ENCODE measurements at places on chromosomes 5 and 9.

GRCh38 chr9:9054354-9054992 lies 1254.9 kb upstream of the DMAC1 start:
- no peak for DNase-seq

DNA sequence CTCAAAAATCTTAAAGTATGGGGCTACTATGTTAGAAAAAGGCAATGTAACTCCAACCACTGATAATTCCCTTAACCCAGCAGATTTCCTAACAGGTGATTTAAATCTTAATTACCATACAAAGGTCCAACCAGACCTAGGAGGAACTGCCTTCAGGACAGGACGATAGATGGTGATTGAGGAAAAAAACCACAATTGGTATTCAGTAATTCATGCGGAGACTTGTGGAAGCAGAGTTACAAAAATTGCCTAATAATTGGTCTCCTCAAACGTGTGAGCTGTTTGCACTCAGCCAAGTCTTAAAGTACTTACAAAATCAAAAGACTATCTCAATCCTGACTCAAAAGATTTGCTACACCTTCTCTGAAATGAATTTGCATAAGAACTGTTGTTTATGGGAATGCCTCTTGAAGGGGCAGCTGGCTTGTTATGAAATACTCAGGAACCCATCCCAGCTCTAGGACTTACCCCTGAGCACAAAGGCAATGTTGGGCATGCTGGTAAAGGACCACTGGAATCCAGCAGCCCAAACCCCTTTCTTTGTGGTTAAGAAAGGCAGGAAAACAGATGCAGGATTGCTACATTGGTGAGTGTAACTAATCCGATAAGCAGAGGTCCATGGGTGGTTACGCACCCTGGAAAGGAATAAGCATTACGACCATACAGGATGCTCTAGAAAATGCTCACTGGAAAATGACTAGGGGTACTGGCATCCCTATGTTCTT lies 26.7 kb upstream of the EPB41L4A start:
- no peak for DNase-seq

- DNase-seq = no peak
These were observed 36.2 kb downstream of the SH3PXD2B start for GRCh38 chr5:172417983-172418630.

GRCh38 chr9:16029046-16029615 lies 476.3 kb downstream of the CCDC171 start:
- no peak for DNase-seq

DNA sequence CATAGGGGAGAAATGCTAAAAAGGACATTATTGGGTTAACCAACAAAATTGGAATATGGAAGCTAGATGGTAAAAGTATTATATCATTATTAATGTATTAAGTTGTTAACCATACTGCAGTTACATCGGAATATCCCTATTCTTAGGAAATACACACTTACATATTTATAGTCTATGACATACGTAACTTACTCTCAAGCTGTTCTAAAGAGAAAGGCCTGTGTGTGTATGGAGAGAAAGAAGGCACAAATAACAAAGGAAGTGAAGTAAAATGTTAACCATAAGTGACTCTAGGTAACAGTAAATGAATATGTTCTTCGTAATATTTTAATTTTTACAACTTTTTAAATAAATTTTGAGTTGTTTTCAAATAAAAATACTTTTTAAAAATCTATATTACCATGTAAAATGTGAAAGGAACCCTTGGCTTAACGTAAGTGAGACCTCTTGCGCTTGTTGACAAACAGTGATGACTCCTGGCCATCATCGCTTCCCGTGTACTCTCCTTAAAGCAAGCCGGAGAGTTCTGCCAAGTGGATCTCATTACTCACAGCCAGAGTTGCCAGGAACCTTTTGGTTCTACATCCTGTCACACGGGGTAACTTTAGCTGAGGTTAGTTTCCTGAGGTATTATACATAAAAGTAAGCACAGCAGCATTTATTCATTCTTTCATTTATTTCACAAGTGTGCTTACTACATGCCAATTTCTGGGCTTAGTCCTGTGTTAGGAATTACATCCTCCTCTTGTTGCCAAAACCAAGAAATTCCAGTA lies 165.4 kb downstream of the EPB41L4A start:
- no peak for DNase-seq

DNA sequence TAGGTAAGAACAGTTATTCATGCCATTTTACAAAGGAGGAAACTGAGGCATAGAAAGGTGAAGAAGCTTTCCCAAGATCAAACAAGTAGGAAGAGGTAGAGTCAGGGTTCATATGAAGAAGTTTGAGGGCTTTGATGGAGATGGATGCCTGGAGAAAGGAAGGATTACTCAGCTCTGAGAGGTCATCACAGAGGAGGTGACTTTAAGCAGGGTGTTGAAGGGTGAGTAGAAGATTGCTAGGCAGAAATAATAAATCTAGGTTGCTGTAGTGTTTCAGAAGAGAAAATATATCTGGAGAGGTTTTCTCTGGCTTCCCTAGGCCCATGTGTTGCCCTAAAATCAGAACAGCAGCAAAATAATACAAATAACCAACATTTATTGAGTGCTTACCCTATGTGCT lies 196.3 kb downstream of the PALM2AKAP2 start:
- no peak for DNase-seq

DNA sequence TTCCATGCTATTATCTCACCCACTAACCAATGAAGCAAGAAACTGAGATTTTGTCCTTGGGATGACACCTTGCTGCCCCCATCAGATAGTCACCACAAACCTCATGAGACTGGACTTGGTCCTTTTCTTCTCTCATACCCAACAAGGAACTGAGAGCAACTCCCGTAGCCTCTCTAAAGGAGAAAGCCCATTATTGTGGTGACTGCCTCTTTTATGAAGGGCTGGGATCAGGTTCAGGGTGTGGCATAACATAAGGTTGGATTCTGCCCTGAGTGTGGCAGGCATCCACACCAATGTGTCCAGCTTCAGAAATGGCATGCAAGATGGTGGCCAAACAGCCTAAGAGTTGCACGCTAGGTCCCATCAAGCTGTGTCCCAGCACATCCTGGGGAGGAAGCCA lies 1.3 kb upstream of the ACTL7A start:
- DNase-seq = no peak

DNA sequence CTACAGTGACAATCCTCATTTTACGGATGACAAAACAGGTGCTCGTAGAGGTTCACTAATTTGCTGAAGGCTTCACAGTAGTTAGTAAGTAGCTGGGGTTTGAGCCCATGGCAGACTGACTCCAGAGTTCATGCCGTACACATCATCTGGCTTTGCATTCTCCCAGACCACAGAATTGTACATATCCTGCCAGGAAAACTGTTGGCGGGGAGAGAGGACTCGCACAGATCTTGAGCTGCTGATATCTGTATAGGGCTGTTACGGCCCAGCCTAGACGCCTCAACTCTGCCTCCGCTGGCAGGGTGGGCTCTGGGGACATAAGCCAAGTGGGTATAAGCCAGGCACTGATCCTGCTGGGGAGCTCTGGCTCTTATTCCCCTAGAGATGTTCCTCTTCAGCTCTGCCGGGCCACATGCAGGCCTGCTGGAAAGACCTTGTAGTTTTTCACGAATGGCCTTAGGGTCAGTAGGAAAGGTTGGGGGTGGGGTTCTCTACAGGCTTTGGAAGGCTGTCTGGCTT lies 16.3 kb downstream of the LARP1 start:
- no peak for DNase-seq

DNA sequence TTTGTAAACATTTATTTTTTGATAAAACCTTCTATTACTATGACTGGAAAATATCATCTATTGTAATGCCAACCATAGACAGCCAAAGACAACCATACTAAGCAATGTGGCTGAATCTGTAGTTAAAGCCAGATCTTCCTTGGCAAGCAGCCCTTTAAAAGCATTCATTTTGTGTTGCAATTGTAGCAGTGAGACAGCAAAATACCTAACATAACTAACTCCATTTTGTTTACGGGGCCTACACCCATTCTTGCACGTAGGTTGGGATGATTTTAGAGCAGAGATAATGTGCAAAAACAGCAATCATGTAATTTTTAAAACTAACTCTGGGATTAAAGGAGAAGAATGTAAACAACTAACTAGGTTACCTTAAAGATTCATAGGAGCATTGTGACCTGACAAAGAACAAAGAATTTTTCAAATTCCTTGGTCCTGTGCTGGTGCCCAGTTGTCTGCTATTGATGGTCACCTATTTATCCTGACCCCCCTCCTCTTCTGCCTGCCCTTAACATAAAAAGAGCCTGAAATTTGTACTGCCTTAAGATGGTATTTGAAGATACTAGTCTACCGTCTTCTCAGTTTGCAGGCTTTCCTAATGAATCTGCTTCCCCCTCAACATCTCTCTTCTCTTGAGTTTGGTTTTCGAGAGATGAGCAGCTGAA lies 10.6 kb downstream of the IFNA1 start:
- DNase-seq = no peak

GRCh38 chr5:30627945-30628344 lies 565.5 kb upstream of the CDH6 start:
- no peak for DNase-seq

- no peak for DNase-seq
These were observed 37.6 kb downstream of the C9orf57 start for GRCh38 chr9:72022841-72023240.

GRCh38 chr9:113298924-113299770 lies 4.0 kb downstream of the RNF183 start:
- DNase-seq = no peak

DNA sequence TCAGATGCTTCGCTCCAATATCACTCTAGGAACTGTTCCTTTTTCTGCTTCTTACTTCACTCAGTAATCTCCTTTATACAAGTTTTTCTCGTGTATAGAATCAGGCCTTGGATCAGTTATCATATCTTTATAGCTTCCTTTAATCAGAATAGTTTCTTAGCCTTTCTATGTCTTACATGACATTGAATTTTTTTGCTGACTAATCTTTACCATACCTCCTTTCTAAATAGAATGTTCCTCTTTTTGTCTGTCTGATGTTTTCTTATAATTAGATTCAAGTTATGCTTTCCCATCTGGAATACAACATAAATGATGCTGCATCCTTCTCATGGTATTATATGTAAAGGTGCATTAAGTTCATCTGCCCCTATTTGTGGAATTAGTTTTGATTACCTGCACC lies 40.2 kb upstream of the TYRP1 start:
- DNase-seq = no peak

DNA sequence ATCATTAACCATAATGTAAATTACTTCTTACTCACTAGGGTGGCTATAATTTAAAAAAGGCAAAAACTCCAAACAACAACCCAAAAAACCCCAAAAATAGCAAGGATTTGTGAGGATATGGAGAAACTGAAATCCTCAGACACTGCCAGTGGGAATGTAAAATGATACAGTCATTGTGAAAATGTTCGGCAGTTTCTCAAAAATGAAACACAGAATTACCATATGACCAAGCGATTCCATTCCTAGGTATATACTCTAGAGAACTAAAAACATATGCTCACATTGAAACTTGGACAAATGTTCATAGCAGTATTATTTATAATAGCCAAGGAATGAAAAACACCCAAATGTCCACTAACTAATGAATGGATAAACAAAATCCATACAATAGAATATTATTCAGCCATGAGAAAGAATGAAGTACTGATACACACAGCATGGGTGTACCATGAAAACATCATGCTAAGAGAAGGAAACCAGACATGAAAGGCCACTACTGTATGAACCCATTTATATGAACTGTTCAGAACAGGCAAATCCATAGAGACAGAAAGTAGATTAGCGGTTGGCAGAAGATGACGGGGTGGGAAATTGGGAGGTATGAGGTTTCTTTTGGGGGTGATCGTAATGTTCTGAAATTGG lies 119.1 kb downstream of the MAPKAP1 start:
- no peak for DNase-seq

- DNase-seq = no peak
These were observed 129.8 kb downstream of the SLC12A2 start for GRCh38 chr5:128213340-128213739.

GRCh38 chr5:67401172-67401571 lies 204.6 kb upstream of the CD180 start:
- no peak for DNase-seq

DNA sequence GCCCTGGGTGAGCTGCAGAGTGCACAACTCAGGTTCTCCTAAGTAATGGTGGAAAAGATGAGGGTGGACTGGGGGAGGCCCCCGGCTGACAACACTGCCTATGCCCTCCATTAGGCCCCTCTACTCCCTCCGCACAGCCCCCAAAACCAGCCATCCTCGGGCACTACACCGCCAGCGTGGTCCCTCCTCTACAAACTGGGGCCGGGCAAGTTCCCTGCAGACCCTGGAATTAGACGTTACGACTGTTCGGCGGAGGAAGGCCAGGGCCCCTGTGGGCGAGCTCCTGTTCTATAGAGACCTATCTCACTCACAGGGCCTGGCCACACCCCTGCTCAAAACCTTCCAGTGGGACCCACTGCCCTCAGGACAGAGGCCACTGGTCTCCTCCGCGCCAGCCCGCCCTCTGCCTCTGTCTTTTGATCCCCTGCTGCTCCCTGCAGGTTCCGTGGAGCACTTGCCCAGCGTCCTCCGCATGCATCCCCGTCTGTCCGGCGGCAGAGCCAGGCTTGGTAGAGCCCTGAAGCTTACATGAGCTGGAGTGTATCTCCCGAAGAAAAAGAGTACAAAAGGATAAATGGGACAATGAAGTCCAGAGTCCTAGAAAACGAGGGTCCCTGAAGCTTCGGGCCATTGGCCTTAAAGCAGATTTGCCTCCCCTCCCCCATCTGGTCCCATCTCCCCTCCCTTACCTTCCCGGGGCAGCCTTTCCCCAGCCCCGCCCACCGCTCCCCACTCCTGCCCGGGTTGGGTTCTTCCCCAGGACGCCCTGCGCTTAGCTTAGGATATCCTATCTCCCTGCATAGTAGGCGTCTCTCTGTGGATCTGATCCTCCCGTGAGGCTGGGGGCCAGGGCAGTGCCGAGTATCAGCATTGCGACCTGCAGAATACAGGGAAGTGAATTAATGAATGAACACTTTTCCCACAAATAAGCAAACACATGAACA lies 71.3 kb downstream of the HRH2 start:
- no peak for DNase-seq

GRCh38 chr5:23588841-23589326 lies 81.5 kb downstream of the PRDM9 start:
- DNase-seq = no peak

- DNase-seq = no peak
These were observed 554.8 kb downstream of the BNC2 start for GRCh38 chr9:16315720-16316119.

DNA sequence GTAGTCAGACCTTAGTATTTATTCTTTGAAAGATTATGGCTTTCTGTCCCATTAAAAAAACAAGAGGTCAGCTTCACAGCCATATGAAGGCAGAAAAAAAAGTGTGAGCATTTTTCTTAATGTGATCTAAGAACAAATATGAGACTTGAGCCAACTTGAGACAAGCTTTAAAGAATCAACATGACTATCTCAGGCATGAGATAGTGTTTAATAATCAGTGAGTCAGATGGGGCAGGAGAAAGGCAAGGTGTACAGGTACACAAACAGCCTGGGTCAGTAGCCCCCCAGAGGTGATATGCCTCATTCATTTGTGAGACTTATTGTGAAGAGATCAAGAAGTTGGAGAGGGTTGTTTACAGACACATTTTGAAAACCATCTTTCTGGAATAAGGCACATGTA lies 83.6 kb downstream of the GDNF start:
- DNase-seq = no peak
